ENCODE measurements at places on chromosomes 7 and 10.

DNA sequence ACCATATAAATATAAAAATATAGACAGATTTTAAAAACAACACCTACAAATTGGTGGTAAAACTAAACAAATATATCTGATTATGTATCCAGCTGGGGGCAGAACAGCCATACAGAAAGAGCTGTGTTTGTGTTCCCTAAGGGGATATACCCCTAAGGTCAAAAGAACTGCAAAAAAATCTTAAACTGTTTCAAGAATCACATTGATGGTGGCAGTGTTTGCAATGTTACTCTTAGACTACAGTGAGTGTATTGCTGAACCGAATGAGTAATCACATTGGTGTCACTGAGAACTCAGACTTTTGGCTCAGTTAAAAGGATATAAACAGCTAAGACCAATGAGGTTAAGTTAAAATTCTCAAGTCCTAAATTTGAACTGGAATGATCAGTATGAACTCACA, 27.1 kb upstream of the PTPRN2 start:
- no peak for DNase-seq

DNA sequence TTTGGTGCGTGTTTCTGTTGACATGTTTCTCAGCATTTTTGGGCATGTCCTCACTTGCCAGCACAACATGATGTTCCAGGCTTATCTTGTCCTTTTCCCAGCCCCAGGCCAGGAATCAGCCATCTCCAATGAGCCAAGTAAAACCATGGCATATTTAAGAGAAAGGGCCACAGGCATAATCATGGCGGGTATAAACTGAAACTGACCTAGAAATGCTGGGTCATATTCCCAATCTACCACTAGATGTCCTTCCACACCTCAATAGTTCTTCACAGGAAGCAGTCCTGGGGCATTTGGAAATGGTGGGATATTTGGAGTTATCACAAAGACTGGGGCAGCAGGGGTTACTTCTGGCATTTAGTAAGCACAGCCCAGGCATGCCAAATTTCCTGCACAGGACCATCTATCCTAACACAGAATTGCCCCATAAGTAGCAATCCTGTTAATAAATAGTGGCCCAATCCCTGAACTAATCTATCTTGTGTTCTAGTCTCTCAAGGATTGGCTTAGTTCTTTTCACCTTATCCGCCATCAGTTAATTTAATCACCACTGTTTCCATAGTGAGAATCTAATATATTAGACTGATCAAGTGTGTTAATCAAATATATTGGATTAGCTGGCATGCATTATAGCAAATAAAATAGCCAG, 101.6 kb downstream of the NPSR1 start:
- no peak for DNase-seq

DNA sequence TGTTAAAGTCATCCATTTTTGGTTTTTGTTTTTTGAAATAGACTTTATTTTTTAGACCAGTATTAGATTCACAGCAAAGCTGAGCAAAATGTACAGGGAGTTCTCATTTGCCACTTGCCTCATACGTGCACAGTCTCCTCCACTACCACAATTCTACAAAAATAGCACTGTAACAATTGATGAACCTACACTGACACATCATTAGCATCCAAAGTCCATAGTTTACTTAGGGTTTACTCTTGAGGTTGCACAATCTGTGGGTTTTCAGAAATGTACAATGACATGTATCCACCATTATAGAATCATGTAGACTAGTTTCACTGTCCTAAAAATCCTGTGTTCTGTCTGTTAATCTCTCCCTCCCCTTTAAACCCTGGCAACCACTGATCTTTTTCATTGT, 125.8 kb upstream of the PDSS1 start:
- DNase-seq, result no peak

DNA sequence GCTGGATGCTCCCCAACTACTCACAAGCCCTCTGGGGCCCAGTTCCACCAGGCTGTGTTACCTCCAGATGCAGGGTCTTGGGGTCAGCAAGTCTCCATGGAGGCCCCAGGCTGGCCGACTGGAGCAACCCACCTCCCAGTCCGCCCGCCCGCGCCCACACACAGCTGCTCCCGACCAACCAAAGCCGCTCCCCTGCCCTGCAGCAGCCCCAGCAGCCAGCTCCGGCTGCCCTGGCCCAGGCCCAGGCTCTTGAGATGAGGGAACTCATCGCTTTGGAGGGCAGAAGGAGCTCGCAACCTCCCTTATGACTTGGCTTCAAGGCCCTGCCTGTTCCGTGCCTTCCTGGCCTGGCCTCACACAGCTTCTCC, 47.2 kb downstream of the LRRC20 start:
- DNase-seq, result no peak

DNA sequence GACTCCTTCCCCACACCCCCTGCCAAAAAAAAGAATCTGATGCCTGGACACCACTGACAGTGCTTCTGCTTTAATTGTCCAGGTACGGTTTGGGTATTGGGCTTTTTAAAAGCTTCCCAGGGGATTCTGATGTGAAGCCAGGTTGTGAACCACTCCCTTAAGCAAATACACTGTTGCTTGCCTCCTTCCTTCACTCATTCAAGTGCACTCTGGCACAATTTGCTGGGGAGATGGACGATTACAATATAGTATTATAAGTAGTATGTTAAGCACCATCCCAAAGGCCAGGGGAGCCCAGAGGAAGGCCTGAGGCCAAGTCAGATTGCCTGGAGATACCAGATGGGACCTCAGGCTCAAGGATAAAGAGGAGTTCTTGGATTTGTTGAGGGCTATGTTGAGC, 12.3 kb upstream of the ZNRF2 start:
- no peak for DNase-seq

- no peak for DNase-seq
These were observed 150.7 kb downstream of the BTAF1 start for GRCh38 chr10:92074126-92074887.

DNA sequence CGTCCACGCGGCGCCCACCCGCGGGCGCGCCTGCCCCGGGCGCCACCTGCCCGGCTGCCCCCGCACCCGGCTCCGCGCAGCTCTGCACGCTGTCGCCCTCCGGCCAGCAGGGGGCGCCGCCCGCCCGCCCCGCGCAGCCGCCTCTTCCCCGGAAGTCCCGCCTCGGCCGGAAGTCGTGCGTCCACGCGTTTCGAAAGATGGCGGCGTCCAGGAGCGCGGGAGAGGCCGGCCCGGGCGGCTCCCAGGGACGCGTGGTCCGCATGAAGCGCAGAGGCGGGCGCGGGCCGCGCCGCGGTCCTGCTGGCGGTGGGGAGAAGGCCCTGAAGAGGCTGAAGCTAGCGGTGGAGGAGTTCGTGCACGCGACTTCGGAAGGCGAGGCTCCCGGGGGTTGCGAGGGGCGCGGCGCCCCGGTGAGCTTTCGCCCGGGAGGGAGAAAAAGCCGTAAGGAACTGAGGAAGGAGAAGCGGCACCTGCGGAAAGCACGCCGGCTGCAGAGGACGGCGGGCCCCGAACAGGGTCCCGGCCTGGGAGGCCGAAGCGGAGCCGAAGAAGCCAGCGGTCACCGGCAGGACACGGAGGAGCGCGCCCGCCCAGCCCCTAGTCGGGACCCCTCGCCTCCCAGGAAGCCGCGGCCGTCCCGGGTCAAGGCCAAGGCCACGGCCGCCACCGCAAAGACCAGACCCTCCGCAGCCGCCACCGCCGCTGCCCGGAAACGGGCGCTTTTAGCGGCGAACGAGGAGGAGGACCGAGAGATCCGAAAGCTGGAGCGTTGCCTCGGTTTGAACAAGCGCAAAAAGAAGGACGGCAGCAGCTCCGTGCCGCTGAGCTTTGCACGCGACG, at the start of gene NOM1:
Gene NOM1, plus strand, starts transcription at position 172 of the 840 bp plus-strand sequence. Its CDS starts 26 bp downstream, at position 198.
- DNase-seq, result peak; percentile 94
